Substantia nigra (tissue), 51 donors: ENCODE measurements at places on chromosomes 6 and 20.

GRCh38 chr20:35303735-35304491 is 11.7 kb upstream of the FAM83C start:
- DNase-seq = peak; percentile 64

DNA sequence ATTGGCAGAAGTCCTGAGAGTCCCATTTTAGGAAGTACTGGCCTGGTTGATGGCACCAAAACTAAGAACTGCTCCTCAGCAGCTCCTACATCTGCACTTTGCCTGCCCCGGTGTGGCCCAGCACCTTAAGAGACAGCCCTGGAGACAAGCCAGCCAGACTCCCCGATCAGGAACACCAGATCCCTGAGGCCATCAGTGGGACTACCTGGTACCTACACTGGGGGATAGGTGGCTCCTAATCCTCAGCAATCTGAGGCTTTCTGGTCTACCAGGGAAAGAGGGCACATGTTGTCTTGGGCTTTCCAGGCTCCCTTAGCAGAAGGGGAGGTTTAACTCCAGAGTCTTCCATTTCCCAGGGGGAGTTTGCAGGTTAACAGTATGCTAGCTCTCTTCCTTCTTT is at the start of gene WFDC6:
WFDC6 (minus strand) TSS at position 101 of the 400 bp plus-strand sequence; CDS start at position 26, 75 bp downstream.
- no peak for DNase-seq

DNA sequence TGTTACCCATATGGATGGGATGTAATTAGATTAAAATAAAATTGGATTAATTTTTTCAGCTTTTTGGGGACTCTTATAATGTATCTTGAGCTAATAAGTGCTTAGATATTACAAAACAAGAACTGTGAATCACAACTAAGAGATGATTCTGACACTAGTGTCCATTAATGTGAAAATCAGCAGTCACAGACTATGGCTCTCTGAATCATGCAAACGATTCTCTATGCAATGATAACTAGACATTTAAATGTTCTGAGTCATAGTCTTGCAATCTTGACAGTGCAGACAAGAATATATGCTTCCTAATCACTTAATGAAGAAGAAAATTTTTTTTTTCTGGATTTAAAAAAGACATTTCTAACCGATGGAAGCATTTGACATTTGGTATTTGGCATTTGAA is 82.2 kb upstream of the OPRM1 start:
- no peak for DNase-seq

DNA sequence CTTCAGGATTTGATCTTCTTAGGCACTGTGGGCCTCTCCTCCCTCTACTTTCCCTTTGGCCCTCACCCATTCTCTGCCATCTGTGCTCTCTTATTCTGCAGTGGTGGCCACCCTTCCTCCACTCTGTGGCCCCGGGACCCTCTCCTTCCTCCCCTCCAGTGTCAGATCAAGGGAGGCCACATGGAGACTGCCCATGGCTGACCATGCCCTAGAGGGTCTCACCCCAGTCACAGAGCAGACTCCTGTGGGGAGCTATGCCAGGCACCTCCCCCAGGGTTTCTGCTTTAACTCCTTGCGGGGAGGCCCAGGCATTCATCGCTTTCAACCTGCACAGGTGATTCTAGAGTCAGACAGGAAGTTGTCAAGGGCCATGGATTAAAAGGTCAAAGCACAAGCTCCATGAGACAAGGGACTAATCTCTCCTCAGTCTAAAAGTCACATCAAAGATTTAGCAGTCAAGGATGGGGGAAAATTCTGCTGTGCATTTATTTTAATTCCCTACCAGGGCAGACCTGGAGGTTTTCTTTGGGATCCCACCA is 15.7 kb upstream of the CST3 start:
- no peak for DNase-seq

DNA sequence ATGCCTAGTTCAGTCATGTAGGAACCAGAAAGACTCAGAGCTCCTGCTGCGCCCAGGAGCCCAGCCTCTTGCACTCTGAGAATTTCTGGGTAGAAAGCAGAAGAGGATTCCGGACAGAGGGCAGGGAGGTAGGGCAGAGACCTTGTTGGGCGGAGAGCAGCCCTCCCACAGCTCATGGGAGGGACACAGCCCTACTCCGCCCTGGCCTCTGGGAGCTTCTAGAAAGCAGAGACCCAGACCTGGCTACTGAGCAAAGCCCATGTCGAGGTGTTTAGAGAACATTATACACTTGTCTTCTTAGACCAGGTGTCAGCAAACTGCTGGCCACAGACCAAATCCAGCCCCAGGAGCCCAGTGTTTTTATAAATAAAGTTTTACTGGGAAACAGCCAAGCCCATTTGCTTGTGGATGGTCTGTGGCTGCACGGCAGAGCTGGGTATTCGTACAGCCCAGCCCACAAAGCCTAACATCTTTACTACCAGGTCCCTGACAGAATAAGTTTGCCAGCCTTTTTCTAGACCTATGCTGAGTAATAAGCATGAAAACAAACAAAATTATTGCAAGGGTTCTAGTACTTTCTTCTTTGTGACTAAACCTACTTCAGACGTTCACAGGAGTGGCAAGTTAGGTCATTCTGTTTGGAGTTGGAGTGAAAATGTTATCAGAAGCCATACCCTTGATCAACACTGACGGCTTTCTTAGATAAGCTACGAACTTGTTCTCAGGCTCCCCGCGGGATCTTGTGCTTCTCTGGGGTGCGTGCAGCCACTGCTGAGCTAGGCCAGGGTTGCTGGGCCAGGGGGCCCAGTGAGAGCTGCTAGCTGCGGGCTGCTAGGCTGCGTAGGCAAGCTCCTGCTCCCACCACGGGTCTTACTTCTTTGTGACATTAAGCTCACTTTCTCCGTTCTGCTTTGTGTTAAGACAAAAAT is 235.1 kb upstream of the FOXQ1 start:
- DNase-seq = no peak

DNA sequence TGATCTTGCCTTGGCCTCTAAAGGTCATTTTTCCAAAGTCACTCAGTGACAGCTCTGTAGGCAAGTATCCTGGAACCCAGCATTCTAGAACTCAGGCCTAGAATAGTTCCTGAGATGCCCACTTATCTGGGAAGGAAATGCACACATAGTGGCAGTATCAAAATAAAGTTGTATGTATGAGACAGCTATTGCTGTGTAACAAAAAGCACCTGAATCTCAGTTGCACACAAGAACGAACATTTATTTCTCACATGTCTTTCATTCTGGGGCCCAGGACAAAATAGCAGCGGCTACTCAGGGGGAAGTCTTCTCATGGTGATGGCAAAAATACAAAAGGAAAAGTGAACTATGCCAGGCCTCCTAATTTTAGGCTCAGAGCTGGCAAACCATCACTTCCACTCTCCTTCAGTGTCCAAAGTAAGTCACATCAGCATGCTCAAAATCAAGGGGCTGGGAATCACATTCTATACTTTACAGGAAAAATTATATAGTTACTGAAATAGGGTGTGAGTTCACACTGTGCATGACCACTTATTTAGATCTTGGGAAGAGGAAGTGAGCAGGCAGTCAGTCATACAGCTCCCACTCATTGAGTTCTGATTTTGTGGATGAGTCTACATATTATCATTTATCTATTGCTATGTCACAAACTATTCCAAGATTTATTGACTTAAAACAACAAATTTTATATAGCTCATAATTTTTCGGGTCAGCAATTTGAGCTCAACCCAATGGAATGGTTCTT is 133.7 kb upstream of the RIN2 start:
- DNase-seq = no peak

DNA sequence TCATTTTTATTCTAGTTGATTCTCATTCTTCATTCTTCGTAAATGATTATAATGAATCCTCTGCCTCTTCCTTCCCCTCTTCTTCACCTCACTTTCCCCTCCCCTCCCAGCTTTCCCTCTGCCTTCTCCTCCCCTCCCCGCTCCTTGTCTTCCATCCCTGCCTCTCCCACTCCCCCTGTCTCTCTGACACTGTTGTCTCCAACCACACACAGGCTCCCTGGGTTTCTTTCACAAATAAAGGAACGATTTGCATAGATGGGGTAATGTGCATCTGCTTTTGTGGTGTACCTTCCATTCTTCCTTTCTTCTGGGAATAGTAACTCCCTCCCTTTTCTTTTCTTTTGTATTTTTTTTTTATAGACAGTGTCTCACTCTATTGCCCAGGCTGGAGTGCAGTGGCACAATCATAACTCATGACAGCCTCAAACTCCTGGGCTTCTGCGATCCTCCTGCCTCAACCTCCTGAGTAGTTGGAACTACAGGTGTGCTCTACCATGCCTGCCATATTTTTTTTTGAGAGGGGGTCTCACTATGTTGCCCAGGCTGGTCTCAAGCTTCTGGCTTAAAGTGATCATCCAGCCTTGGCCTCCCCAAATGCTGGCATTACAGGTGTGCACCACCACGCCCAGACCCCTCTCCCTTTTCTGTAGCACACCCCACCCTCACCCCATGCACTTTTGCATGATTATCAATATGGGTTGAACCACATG is 318.6 kb downstream of the PRKN start:
- DNase-seq = no peak

DNA sequence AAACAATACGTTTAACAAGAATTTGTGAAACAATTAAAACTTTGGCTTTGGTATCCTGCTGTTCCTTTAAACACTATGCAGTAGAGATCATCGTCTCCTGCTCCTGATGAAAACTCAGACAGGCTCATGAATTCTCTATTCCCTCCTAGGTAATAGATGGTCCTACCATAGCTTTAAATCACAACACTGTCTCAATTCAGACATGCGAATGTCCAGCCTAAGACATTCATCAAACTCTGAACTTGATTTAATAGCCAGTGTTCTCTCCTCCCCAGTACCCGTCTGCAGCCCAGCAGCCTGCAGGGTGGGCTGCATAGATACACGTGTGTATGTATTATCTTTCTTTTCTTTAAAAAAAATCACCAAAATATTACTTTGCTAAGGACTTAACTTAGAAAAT is 232.8 kb downstream of the TTLL2 start:
- no peak for DNase-seq

DNA sequence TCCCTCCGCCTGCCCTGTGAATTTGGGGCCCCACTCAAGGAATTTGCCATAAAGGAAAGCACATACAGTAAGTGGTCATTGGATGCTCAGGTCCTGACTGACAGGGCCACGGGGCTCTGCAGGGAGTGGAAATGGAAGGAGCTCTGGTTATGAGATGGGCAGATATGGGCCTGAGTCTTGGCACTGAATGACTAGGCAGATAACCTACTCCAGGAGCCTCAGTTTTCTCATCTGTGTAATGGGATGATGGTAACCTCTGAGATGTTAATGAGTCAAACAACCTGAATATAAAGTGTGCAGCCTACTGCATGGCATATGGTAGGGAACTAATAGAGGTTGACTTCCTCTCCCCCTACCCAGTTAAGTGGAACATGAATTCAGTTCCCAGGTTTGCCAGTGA is 56.4 kb upstream of the NAA20 start:
- DNase-seq = no peak

DNA sequence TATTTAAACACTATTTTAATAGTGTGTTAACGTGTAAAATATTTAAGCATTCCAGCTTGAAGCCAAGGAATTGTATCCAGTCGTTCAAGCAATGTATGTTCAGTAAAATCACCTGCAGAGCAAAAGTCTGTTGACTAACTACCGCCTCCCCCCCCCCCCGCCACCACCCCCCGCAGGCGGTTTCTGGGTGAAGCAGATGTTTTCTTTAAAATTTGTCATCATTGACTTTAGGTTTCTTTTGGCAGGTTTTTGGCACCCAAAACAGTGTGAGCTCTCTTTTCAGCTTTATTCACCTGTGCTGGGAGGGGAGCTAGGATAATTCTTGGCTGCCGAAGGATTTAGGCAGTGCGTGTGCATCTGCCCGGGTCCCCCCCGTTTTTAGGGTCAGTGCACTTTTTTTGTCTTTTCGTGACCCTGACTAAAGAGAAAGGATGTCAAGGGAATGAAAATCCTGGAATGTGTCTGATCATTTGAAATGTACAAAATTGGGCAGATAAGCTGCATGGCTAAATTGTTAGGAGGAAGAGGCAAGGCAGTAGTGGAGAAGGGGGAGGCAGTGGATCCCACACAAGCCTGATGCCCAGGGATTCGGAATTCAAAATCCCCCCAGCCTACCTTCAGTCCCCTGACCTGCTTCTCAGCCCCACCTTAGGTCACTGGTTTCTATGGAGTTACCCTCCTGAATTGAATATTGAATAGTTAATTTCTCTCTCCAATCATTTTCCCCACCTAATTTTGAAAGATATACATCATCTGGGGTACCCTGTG is 1.1 kb downstream of the EDN1 start:
- no peak for DNase-seq

DNA sequence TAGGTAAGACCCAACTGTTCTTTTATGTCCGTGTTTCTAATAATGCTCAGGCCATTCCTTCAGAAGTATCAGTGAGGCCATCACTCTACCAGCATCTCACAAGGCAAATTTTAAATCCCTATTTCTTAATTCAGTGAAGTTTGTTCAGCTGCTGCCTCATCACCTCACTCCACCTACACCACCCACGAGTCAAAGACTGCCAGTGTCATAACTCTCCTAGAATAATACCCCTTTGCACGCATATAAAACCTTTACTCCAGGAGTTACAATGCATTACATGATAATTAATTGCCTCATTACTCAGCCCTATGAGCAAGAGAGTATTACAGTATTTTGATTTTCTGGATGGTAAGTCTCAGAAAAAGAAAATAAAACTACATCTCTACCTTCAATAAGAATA is 793.6 kb downstream of the TFAP2A start:
- DNase-seq = no peak

DNA sequence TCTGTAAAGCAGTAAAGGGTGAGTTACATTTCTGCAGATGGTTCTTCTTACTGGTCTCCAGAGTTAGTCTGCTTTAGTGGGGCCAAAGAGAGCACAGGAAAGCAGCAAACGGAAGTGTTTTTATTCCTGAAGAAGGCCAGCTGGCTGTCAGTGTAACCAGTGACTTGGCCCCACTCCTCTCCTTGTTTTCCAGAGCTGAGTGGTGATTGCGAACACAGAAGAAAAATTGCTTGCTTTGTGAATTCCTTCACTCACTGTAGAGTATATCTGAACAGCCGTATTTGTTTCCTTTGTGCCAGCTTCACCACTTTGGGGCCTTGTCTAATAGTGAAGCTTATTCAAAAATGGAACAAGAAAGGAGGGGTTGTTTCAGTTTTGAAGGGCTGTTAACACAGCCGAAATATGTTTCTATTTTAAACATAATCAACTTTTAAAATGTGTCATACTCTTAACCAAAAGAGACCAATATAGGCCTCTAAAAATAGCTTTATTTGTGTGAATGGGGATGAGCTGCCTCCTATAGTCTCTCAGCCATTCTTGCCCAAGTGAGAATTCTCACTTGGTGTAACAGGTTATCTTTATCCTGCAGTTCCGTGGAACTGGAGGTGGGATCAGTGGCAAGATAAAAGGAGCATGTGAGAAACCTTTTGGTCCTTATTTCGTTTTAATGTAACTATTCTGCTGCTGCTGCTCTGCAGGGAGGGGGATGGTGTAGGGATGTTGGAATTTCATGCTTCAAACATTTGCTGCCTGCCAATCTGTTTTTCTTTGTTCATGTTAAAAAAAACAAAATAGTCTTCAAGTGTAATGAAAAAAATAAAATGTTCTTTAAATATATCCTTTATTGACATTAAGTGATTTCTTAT is 37.8 kb downstream of the ZC2HC1B start:
- no peak for DNase-seq
